ENCODE measurements at places on chromosomes 12 and 14.

DNA sequence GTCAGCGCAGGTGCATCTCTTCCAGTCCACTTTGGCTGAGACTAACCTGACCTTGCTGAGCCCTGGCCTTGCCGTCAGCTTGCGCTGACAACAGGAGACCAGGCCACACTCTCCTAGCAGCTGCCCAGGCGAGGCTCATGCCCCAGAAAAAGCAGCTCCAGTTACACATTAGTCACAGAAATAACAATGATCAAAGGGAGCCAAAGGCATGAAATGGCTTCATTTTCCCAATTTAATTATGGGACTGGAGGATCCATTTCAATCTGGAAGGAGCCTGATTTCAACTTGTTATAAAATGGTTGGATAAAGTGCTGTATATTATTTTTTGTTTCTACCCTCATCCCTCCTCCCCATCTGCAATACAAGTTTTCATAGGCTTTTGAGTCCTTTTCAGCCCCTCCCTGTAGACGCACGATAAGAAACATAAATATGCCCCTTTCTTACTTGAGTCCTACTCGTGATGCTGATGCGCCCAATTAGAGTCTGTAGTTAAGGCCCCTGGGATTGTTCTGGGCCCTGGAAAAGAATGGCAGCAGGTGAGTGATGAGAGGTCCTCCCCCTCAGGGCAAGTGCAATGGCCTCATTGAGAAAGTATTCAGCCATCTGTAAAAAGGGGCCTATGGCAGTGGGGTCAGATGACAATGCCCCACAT, 376.0 kb downstream of the C12orf75 start:
- no peak for DNase-seq

DNA sequence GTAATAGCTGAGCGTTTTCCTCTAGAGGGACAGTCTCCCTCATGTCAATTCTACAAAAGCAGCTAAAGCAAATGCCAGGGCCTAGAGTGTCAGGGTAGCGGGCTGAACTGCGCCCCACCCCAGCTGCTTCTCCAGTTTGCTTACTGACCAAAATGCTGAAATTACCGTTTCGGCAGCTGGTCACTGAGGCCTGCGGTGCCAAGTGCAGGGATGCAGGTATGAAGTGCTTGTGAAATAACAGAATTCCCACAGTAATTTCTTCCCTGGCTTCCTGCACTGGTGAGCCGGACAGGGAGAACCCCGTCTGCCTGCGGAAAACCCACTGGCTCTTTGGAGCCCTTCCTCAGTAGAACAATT, 19.1 kb downstream of the PSMC1 start:
- no peak for DNase-seq

DNA sequence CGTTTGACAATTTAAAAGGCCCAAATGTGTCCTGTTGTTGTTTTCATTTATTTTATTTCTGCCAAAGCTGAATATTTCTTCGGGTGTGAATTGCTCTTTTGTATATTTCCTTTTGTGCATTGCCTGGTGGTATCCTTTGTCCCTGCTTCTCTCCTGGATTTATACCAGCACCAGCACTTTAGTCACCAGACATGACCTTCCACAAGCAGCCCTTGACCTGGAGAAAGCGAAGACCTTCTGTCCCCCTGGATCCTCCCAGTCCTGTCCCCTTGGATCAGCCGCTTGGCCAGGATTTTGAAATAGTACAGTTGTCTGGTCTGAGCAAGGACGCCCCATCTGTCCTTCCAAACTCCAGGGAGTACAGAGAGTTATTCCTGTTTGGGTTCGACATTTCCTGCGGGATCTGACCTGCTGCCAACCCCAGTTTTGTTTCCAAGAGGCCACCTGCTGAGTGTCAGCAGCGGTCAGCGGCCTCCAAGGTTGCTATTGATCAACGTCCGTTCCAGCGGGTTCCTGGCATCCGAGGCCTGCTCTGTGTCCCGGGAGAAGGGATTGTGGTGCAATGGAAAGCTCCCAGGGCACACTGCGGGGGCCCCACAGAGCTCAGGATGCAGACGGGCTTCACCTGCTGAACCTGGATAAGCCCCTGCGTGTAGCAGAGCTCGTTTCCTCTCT, 45.1 kb upstream of the CHGA start:
- DNase-seq, result no peak

DNA sequence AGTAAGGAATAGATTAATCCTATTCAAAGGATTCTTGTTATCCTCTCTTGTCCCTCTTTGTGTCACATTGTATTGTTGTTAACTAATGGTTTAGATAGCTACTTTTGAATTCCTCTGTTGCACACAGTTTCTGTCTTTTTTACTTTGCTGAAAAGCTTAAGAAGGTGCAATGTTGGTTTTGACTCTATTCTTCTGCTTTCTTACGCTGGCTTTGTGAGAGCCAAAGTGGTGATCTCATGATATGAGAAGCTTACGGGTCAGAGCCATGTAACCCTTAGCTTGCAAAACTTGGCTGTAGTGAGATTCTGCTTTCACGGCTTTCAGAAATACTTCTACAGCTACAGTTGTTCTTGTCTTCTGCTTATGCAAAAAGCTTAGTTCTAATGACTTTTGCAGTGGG, 239.7 kb downstream of the TRHDE start:
- DNase-seq, result no peak

DNA sequence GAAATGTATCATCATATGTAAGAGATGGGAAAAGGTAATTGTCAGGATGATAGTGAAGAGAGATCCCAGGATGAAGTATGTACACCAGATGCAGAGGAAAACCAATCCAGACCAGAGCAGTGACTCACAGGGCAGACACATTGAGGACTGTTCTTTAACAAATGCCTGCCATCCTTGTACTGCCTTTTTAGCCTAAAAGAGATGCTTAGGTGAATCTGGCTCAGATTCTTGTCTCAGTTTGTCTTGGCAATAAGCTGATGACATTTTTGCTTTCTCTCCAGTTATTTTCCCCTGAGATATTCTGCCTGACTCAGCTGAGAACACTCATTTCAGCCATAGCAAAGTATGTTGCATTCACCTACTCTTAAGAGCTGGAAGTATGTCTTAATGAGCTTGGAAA, 405.3 kb upstream of the USP15 start:
- no peak for DNase-seq

- no peak for DNase-seq
Measured at GRCh38 chr14:41605550-41606281, 960 bp upstream of the LRFN5 start.

- peak; percentile 33 for DNase-seq
Measured at GRCh38 chr12:25130741-25131188, 64.2 kb downstream of the DNAI7 start.

DNA sequence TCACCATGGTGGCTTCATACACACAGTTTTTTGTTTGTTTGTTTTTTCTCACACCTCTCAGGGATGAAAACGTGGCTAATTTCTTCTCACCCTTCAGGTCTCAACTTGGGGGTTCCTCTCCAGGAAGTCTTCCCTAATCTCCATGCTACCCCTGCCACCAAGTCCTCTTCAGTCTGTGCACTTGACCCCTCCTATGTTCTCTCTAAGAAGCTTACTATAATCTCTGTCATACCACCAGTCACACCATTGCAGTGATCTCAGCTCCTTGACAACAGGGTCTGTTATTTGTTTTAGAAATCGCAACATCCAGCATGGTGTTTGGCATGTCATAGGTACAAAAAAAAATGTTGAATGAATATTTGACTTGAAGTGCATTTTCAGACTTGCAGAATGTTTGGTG, 83.4 kb downstream of the PRORP start:
- no peak for DNase-seq

DNA sequence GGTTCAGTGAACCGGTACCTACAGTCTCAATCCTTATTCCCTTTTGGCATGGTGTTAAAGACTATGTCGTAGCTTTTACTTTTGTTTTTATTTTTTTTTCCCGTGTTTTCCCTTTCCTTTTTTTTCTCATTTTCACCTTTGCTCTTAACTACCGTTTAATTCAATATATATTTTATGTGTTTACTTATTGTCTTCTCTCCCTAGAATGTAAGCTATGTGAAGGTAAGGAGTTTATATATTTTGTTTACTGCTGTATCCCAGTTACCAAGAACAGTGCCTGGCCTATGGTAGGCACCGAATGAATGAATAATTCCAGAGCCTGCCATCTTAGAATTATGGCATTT, 261 bp upstream of the MLH3 start:
- no peak for DNase-seq

GRCh38 chr12:26318661-26319068, 123.3 kb downstream of the SSPN start:
- no peak for DNase-seq

- no peak for DNase-seq
Measured at GRCh38 chr14:90627478-90627877, 188.8 kb downstream of the TTC7B start.

- no peak for DNase-seq
Measured at GRCh38 chr14:33686218-33686617, 264.7 kb downstream of the EGLN3 start.

DNA sequence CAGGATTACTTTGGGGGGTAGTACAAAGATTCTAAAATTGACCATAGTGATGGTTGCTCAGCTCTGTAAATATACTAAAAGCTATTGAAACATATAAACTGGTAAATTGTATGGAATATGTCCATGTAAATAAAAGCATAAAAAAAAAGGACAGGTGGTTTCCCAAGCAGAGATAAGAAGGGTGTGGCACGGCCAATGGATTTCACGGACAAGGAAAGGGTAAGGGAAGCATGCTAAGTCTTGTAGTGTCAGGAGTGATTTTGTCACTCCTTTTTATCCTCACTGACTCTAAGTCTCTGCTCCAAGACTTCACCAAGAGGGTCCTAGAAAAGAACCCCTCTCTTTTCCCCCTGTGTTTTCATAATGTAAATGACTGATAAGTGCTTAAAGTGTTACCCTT, 229.2 kb downstream of the SPTSSA start:
- no peak for DNase-seq

DNA sequence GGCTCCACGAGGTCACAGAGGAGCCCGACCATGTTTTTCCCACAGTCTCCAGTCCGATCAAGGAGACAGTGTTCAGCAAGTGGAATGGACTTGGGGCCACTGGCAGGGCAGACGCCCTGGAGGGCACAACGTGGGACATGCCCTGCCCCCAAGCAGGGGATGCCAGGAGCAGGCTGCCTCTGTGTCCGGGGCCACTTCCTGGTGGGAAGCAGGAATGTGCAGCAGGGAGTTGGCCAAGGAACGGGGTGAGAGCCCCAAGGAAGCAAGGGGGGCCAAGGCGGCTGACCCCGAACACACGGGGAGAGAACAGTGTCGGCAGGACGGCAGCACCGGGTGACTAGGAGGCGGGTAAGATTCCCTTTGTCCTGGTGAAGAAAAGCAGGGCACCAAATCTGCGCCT, 92.6 kb downstream of the CHGA start:
- DNase-seq, result no peak

GRCh38 chr12:109331301-109331952, 16.3 kb upstream of the MYO1H start:
- peak; percentile 31 for DNase-seq

DNA sequence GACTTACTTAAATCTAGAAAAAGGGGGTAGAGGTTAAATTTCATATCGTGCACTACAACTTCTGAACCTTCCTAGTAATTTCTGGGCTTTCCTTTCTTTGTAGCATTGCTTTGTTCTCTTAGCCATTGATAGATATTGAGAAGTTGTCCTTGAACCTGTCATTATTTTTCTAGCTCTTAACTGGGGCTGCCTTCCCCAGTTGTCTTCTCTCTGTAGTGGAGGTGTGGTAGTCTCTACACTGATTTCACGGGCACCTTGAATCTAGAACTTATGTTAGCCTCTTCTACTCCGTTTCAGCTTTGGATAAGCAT, 504.0 kb downstream of the PCNX1 start:
- DNase-seq, result no peak

DNA sequence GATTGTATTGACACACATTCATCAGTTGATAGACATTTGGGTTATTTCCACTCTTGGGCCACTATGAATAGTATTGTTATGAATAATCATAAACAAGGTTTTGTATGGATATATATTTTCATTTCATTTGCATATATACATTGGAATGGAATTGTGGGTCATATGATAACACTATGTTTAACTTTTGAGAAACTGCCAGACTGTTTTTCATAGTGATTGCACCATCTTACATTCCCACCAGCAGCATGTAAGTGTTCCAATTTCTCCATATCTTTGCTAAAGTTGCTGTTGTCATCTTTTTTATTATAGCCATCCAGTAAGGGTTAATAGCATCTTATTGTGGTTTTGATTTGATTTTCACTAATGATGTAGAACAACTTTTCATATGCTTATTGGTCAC, 198.5 kb upstream of the PPFIA2 start:
- no peak for DNase-seq

GRCh38 chr12:50739611-50740010, 24.3 kb upstream of the ATF1 start:
- no peak for DNase-seq

- DNase-seq, result no peak
Measured at GRCh38 chr12:66387117-66387516, 84.8 kb downstream of the HELB start.

DNA sequence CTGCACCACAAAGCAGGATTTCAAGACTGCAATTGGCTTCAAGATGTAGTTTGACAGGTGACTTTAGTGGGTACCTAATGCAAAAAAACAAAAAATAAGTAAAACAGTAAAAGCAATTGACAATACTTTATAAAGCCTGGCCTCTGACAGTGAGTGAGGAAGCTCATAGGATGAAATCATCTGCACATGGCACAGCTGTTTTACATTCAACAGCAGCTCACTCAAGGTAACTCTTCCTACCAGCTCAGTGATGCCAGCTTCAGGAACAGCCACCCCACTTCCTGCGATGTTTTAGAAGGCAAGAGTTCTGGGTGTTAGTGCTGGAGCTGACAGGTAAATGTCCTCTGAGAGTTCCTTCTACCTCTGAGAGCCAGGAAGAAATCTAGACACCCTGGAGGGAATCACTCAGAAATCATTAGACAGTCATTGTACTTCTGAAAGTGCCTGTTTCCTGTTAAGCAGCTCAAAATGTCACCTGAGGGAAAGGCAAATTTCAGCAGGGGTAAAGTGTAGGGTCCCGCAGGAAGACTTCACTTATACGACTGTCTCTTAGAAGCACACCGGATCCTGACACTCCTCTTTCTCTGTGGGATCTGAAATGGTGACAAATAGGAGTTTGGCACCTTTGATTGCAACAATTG, 99.9 kb downstream of the FOXN3 start:
- DNase-seq, result no peak

DNA sequence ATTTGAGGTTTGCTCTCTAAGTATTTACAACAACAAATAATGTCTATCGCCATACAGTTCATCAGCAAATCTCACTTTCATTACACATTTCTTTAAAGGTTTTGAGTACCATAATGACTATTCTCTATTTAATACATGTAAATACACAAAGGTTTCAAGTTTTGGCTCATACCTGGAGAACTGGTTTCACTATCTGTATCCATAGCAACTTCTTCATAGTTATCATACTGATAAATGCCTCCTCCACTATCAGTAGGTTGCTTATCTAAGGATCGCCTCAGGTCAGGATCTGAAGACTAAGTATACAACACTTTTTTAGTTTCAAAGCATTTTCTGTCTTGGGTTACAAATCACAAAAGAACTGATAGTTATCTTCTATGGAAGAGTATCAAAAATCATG, 21.4 kb downstream of the ZFC3H1 start:
- DNase-seq, result no peak

DNA sequence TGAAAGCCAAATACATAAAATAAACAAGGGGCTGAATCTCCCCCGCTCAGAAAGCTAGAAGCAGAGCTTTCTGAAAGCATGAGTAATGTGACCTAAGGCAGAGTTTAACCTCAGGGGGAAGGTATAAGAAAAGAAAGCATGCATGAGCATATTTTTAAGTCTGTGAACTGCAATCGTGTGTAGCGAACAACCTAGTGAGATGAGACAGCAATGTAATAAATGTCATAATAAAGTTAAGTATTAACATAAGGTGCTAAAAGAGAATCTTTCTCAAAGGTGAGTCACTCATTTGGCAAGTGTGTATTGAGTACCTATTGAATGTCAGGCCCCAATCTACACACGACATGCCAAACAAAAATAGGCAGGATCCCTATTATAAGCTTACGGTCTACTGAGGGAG, 14.2 kb upstream of the WDR20 start:
- DNase-seq, result no peak

Measured in SK-N-SH (cell line).